Neuronal stem cell (in vitro differentiated cells): ENCODE measurements at places on chromosomes 16 and 17.

DNA sequence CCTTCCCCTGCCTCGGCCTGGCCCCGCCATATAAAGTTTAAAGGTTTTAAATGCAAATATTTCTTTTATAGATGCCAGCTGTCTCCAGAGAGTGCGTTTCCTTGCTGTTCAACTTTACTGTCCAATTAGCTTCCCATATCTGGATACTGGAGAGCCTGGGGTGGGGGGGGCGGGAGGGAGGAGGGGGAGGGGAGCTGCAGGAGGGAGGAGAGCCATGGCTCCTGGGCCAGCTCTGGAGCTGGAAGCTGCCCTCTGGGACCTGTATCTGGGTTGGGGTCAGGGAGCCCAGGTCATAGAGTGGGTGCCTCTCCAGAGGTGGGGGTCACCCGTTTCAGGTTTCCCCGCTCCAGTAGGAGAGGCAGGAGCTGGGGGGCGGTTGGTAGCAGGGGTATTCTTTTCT is 6.2 kb upstream of the GSE1 start:
- DNase-seq, result no peak

DNA sequence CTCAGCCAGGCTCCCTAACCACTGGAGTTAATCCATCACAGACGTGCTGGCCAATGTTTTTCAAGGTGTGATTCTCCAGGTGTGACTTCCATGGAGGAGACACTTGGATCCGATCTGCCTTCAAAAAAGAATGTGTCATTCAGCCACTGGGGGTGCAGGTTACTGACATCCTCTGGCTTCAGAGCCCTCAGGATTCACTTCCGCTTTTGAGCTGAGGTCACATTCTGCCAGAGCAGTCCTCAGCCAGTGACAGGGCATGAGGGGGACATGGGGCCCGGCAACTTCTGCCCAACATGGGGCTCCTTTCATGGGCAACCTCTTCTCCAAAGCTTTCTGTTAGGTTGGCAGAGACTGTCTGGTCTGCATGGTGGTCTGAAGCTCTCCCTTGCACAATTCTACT is 81.4 kb downstream of the GRIN2A start:
- DNase-seq, result no peak

DNA sequence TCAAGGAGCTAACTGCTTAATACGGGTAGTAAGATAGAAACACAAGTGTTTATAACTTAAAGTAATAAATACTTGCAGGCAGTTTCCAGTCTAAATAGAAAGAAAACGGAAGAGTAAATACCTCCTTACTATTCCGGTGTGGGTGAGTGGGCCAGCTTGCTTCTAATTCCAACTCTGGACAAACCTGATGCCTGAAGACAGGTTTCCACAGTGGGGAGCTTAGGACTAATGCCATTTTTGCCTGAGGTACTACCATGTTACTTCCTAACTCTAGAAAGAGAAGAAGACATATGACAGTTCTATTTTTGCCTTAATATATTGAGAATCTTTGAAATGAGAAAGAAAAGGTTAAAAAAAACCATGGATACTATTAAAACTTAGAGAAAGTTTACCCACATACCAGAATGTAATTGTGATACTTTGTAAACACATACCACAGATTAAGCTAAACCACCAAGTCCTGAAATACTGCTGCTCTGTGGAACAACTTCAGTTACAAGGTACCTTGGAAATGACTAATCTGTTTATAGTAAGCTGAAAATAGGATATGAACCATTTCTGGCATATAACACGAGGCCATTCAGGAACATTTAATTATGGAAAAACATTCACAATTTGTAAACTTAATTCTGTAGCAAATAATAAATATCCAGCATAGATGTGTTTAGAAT is 70.2 kb downstream of the ZZEF1 start:
- DNase-seq, result no peak

DNA sequence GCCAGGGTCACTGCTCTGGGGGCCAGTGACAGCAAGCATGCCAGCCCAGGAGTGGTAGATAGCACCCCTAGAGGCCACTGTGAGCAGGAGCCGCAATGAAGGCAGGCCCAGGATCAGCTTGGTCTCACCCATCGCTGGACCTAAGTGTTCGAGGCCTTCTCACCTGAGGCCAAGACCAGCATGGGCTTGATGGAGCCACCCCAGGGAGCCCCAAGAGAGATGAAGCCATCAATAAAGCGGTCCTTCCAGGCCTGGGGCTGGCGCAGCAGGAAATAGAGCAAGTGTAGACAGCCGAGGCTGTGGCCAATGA is 1.8 kb downstream of the LCAT start:
- DNase-seq, result no peak

DNA sequence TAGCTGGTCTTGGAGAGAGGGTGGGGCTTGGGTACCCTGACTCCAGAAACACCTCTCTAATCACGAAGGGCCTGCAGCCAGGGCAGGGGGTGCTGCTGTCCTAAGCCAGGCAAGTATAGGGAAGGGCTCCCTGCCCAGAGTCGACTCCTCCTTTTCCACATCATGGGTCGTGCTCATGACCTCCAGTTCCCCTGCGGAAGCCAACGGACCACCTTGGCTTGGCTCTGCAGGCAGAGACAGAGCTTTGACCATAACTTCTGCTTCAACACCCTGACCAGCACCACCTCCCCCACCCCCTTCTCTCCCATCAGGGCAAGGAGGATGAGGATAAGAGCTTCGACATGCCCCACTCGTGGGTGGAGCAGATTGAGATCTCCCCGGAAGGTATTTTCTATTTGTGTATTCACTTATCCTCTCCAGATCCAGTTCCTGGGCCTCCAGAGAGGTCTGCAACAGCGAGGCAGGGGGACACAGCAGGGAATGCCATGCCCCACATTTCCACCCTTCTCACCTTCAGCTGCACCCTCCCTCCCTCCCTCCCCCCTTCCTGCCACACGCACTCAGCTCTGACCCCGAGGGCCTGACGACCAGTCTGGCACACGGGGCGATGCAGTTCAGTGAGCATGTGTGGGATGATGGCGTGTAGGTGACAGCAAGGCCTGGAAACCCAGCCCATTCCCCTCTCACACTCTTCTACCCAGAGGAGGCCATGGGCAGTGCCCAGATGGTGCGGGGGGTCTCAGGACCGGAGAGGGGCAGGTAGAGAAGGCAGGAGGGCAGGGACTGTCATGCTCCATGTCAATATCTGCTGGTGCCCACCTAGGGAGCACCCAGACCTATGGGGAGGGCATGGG is 14.0 kb upstream of the KATNB1 start:
- no peak for DNase-seq

DNA sequence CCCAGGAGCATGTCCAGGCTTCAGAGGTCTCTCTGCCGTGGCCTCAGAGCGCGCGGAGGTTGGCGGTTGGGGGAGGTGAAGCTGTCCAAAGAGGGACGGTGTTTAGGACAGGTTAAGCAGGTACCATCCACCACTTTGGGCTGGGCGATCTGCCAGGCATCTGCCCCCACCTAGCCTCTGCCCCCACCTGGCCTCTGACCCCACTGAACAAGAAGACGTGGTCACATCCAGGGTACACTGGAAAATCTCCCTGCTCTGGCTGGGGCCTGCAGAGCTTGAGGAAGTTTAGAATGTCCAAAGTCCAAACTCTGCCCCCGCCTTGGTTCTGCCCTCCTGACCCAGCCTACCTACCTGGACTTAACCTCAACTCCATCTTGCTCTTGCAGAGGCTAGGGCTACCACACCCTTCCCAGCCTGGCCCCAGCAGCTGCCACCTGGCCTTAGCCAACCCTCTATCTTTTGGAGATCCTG is 1.6 kb downstream of the ITGA3 start:
- no peak for DNase-seq

GRCh38 chr16:71894229-71894920 is 956 bp upstream of the IST1 start:
- peak; percentile 26 for DNase-seq

DNA sequence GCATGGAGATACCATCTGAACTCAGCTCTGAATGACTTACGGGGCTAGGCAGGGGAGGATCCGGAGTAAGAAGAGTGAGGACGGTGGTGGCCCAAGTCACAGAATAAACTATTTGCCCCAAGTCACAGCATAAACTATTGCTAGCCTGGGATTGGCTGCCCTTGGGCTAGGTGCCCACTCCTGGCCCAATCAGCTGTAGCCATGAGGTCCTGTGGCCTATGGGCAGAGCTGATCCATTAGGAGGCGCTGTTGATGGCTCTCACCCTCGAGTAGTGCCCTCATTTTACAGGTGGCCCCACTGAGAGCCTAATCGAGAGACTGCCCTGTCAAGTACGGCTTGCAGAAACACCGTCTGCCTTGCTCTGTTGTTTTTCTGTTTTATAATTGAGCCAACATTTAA is 62.3 kb upstream of the ZNF423 start:
- DNase-seq, result no peak

- DNase-seq, result no peak
Observed at GRCh38 chr16:2942045-2942444, 22.0 kb upstream of the KREMEN2 start.

GRCh38 chr17:58996968-58997367 is 109.7 kb downstream of the TRIM37 start:
- no peak for DNase-seq

DNA sequence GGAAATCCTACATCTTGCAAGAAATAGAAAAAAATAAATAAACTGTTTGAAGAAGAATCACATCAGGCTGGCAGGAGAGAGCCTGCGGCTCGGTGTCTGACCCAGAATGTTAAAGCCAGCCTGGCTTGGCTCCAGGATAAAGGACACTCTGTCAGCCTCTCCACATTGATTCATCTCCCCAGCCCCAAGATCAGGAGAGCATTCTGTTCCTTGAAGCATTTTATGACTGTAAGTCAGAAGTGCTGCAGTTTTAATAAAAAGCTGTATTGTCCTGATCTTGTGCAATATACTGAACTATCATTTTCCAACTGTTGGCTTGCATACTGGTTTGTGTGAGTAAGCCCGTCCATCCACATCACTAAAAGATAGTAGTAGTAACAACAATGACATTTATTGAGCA is 426.6 kb downstream of the HAPSTR1 start:
- DNase-seq, result no peak

- no peak for DNase-seq
Observed at GRCh38 chr16:78177987-78178386, 78.5 kb downstream of the WWOX start.

DNA sequence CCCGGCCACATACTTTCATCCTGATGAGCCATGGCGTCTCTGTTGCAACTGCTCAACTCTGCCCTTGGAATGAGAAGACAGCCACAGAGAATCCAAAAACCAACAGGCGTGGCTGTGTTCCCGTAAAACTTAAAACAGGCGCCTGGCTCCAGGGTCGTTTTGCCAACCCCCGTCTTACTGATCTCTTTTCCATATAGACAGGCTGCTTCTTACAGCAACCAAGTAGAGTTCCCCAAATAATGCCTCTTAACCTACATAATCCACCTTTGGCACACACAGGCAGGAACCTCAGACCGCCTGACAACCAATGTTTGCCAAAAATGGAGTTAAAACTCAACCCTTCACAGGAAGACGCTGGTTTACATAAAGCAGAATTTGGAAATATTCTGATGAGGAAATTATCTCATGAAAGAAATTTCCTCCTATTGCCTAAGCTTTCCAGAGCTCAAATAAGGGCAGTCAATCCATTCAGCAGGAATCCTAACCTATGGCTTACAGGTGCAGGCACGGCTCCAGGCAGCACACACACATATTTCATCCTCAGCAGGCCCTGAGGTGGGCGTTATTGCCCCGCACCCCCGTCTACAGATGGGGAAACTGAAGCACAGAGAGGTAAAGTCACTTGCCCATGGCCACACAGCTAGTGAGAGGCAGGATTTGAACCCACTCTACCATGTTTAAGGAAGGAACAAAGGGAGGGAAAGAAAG is 35.8 kb downstream of the LITAF start:
- DNase-seq, result no peak

DNA sequence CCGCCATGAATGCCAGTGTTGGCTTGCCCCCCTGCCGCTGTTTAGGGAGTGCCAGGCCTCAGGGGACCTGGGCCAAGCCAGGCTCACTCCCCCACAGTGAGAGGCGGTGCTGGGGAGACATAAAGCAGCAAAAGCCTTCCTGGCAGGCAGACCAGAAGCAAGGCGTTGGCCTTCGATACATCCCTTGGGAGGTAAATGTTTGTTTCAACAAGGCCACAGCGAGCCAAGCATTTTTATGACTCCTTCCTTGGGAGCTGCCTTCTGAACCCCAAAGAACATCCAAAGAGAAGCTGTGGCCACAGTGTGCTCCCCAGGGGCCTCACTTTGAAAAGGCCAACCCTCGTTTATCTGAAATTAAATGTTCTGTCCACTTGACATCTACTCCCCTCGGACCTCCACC is 119.7 kb upstream of the CIBAR2 start:
- no peak for DNase-seq

GRCh38 chr16:31382485-31383161 is 10.5 kb upstream of the ITGAD start:
- peak; percentile 50 for DNase-seq

GRCh38 chr17:31308372-31309334 is 5.2 kb downstream of the EVI2B start:
- no peak for DNase-seq
